Caco-2 (cell line): ENCODE measurements at places on chromosomes 7 and 10. TPM values are rescaled to one million over a fixed set of nuclear protein-coding genes. Genes with fewer than 3 reads are reported as not detected.

GRCh38 chr7:22662036-22662435 lies 65.0 kb upstream of the IL6 start:
- peaks cover 3% of the 10 kb centered on the region; the same call in 1 of the 2 replicates for H3K4me1 ChIP-seq
- DNase-seq, result no peak
- no peak overlapping the region for H3K27ac ChIP-seq
- H3K4me3 ChIP-seq, result no peak overlapping the region

GRCh38 chr10:30842894-30843293 lies 188.8 kb downstream of the ZNF438 start:
- no peaks in the 10 kb centered on the region for H3K36me3 ChIP-seq
- H3K4me3 ChIP-seq, result no peak overlapping the region
- H3K4me1 ChIP-seq, result no peaks in the 10 kb centered on the region
- H3K27ac ChIP-seq, result no peak overlapping the region
- DNase-seq, result no peak
- H3K27me3 ChIP-seq, result no peaks in the 10 kb centered on the region

- no peaks in the 10 kb centered on the region for H3K27me3 ChIP-seq
- H3K4me3 ChIP-seq, result no peak overlapping the region
- no peaks in the 10 kb centered on the region for H3K4me1 ChIP-seq
- DNase-seq, result no peak
Measured at GRCh38 chr7:31004393-31004792, 40.6 kb downstream of the GHRHR start.

GRCh38 chr7:44113764-44114354 lies 9.5 kb downstream of the POLD2 start:
- H3K27ac ChIP-seq, result no peak overlapping the region
- no peak overlapping the region for H3K4me3 ChIP-seq
- no peaks in the 10 kb centered on the region for H3K27me3 ChIP-seq
- H3K4me1 ChIP-seq, result no peaks in the 10 kb centered on the region
- DNase-seq, result no peak

GRCh38 chr7:127251465-127252376 lies 1.0 kb downstream of the GRM8 start:
- no peaks in the 10 kb centered on the region for H3K36me3 ChIP-seq
- peaks cover 8% of the 10 kb centered on the region; the same call in 1 of the 2 replicates for H3K4me1 ChIP-seq
- H3K27ac ChIP-seq, result no peak overlapping the region
- no peak for DNase-seq
- H3K27me3 ChIP-seq, result peaks cover 12% of the 10 kb centered on the region

DNA sequence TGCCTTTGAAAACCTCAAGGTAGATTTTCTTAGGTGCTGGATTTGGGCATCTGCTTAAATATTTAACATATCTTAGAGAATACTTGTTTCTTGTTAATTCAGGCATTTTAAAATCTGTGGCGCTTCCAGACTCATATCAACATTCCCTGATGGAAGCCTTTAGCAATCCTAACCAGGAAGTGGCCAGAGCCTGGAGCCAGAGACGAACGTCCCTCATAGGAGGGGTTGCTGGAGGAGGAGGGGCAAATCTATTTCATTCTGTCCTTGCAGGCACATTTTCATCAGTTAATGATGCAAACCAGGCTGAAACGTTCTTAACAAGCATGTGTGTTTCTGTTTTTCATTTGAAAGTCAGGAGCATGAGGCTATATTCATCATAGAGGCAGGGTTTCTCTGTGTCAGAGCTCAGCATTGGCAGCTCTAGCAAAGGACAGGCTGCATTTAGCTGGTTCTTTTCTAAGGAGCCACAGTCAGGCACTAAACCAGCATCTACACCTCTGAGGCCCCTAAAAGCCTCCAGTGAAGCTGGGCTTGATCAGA lies 17.8 kb upstream of the IFIT2 start:
- no peak for DNase-seq
- no peaks in the 10 kb centered on the region for H3K27me3 ChIP-seq
- H3K36me3 ChIP-seq, result no peaks in the 10 kb centered on the region
- H3K4me3 ChIP-seq, result no peak overlapping the region
- H3K4me1 ChIP-seq, result no peaks in the 10 kb centered on the region

- no peaks in the 10 kb centered on the region for H3K27me3 ChIP-seq
- no peak for DNase-seq
- H3K27ac ChIP-seq, result no peak overlapping the region
Measured at GRCh38 chr10:110032801-110033700, 25.3 kb downstream of the ADD3 start.

- H3K36me3 ChIP-seq, result no peaks in the 10 kb centered on the region
- H3K4me3 ChIP-seq, result no peak overlapping the region
- no peaks in the 10 kb centered on the region for H3K27me3 ChIP-seq
- DNase-seq, result no peak
Measured at GRCh38 chr10:59781511-59781910, 28.3 kb upstream of the MRLN start.

DNA sequence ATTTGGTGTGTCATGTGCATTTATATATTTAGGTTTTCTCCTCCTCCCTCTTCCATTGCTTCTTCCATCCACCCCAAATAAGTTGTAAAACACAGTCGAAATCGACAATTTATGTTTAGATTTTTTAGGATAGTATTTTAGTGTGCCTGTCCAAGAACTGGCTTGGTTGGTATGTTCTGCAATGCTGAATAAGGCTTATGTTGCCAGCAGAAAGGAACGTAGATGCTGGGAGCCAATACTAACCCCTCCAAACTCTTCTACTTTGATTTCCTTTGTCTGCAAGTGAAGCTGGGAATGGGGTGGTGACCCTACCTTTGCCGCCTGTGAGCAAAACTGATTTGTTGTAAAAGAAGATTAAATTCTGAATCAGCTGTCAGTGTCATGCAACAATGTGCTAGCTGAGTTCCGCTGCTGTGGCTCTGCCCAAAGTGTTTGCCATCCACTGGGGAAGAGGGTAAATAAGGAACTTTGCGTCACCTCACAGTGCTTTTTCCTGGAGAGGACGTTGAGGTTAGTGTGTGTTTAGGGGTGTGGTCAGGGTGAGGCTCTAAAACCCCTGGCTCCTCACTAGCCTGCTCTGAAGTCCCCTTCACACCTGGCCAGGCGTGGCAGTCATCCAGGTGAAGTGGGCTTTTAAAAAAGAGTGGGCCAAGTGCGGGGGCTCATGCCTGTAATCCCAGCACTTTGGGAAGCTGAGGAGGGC lies 44.4 kb downstream of the TACC2 start:
- H3K27ac ChIP-seq, result no peak overlapping the region
- no peaks in the 10 kb centered on the region for H3K36me3 ChIP-seq
- no peak for DNase-seq
- H3K4me3 ChIP-seq, result no peak overlapping the region

DNA sequence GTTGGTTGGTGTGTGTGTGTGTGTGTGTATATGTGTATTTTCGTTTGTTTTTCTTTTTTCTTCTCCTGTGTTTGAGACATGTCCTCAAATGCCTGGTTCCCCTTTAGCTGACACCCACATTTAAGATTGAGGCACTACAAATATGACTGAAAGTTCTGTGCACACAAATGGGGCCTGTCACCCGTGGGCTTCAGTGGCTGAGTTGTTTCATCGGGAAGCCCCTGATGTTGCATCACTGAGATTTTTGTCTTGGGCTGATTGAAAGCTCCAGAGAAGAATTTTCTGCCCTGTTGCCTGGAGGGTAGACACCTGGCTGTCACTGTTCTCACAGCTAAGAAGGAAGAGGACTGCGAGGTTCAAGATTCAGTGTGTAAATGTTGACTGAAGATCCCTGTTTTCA lies 283.8 kb upstream of the C7orf33 start:
- no peaks in the 10 kb centered on the region for H3K27me3 ChIP-seq
- no peaks in the 10 kb centered on the region for H3K36me3 ChIP-seq
- no peaks in the 10 kb centered on the region for H3K4me1 ChIP-seq
- no peak overlapping the region for H3K4me3 ChIP-seq
- peak overlapping the region; percentile 9 for H3K27ac ChIP-seq

- peak overlapping the region; percentile 86 for H3K4me3 ChIP-seq
- H3K27ac ChIP-seq, result peak overlapping the region; percentile 99
- no peak for DNase-seq
- H3K36me3 ChIP-seq, result peaks cover 3% of the 10 kb centered on the region; the same call in 1 of the 2 replicates
- H3K27me3 ChIP-seq, result no peaks in the 10 kb centered on the region
- H3K4me1 ChIP-seq, result peaks cover 44% of the 10 kb centered on the region
Measured at GRCh38 chr10:988667-989545, 672 bp downstream of the GTPBP4 start.

DNA sequence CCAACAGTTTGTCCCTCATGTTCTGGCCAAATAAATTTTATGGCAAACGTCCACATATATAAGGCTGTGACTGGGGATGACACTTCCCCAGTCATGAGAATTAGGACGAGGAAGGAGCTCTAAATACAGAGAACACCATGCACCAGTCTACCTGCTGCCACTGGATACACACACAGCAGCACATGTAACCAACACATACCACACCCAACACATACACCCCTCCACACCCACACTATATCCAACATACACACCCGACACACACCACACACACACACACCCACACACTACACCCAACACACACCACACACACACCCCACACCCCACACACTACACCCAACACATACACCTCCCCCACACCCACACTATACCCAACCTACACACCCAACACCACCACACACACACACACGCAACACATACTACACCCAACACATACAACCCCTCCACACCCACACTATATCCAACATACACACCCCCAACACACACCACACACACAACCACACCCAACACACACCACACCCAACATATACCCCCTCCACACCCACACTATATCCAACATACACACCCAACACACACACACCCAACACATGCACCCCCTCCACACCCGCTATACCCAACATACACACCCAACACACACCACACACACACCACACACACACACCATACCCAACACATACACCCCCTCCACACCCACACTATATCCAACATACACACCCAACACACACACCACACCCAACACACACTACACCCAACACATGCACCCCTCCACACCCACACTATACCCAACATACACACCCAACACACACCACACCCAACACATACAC lies 74.1 kb downstream of the HIPK2 start:
- no peaks in the 10 kb centered on the region; the same call in 1 of the 2 replicates for H3K36me3 ChIP-seq
- H3K4me1 ChIP-seq, result no peaks in the 10 kb centered on the region
- H3K27ac ChIP-seq, result no peak overlapping the region
- no peak overlapping the region for H3K4me3 ChIP-seq
- DNase-seq, result no peak

DNA sequence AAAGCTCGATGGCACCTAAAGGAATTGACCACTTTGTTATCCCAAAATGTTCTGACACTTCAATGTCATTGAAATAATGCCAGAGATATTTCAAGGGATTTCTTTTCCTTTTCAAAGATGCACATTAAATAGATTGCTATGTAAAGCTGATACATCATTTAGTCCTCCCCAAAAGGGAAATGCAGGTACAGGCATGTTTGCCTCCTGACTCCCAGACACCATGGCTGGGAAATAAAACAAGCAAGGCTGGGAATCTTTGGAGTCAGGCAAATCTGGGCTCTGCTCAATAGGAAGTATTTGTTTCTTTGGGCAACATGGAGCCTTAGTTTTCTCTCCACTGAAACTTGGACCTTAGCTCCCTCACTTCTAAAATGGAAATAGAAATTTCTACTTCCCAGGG lies 230.8 kb upstream of the LRRTM3 start:
- H3K36me3 ChIP-seq, result no peaks in the 10 kb centered on the region
- no peak overlapping the region for H3K4me3 ChIP-seq
- H3K4me1 ChIP-seq, result no peaks in the 10 kb centered on the region
- H3K27me3 ChIP-seq, result no peaks in the 10 kb centered on the region
- DNase-seq, result no peak

DNA sequence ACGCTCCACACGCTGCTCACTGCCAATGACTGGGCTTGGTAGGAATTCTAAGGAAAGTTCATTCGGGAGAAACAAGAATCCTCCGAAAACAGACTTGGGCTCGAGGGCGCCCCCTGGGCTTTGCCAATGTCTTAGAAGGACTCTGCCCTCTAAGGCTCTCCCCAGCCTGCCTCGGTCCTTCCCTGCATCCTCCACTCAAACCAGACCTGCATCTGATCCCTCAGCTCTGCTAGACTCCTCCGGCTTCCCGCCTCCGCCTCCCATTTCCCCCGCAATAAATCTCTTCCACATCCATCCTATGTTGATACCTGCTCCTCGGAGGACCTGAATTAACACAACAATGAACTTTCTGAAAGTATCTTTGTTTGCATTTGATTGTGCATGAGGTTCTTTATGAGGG lies 177.6 kb downstream of the PLPP4 start:
- H3K4me3 ChIP-seq, result no peak overlapping the region
- H3K27me3 ChIP-seq, result no peaks in the 10 kb centered on the region
- H3K36me3 ChIP-seq, result no peaks in the 10 kb centered on the region
- no peak for DNase-seq

DNA sequence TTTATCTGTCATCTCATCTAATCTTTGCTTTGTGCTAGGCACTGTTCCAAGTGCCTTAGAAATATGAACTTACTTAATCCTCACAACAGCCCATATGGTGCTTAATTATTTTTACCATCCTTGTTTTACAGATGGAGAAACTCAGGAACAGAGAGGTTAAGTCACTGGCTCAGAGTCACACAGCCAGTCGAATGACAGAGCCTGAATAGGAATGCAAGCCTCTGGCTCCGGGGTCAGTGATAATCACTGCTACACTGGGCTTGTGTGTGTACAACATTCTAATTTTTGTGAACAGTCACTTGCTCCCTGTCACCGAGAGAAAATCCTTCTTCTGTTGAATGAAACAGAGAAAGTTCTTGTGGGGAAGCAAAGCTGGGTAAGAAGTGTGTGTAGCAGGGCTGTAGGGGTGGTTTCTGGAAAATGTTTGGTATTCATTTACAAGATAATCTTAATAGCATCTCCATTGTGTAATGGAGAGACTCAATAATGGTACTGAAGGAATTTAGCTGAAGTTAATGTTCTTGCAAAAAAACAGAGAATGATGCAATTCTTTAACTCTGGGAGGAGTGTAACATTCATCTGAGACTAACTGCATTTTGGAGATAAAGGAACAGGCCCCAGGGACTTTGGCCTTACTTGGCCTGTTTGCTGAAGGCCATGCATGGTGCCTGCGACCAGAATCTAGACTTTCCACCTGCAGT lies 290.6 kb downstream of the FRMD4A start:
- DNase-seq, result peak; percentile 79
- H3K4me3 ChIP-seq, result no peak overlapping the region
- peak overlapping the region; percentile 83 for H3K27ac ChIP-seq
- H3K4me1 ChIP-seq, result peaks cover 39% of the 10 kb centered on the region

GRCh38 chr10:19347621-19348020 lies 299.0 kb downstream of the MALRD1 start:
- no peaks in the 10 kb centered on the region for H3K36me3 ChIP-seq
- H3K4me3 ChIP-seq, result no peak overlapping the region
- peak; percentile 37 for DNase-seq
- H3K4me1 ChIP-seq, result no peaks in the 10 kb centered on the region
- no peak overlapping the region for H3K27ac ChIP-seq
- H3K27me3 ChIP-seq, result no peaks in the 10 kb centered on the region

The SFMBT2 gene
- not detected in 2 replicates for total RNA-seq

The STEAP1 gene
- 30.2 and 33.6 TPM in 2 replicates for total RNA-seq

The ATG9B gene
- 4.3 and 4.8 TPM in 2 replicates for total RNA-seq

The ABCF2 gene
- total RNA-seq, result 50.8 and 57.8 TPM in 2 replicates

The FIS1 gene
- total RNA-seq, result 97.9 and 99.9 TPM in 2 replicates

The TAS2R3 gene
- 1.9 and 2.3 TPM in 2 replicates for total RNA-seq

The SFTPA2 gene
- total RNA-seq, result not detected in 2 replicates

The INTS1 gene
- 122 and 124 TPM in 2 replicates for total RNA-seq

The MPP7 gene
- total RNA-seq, result 72.0 and 79.4 TPM in 2 replicates
